Left ventricle myocardium inferior (tissue), 1 donor: ENCODE measurements at places on chromosomes 2 and 18. TPM values are rescaled to one million over a fixed set of nuclear protein-coding genes. Genes with fewer than 3 reads are reported as not detected.

DNA sequence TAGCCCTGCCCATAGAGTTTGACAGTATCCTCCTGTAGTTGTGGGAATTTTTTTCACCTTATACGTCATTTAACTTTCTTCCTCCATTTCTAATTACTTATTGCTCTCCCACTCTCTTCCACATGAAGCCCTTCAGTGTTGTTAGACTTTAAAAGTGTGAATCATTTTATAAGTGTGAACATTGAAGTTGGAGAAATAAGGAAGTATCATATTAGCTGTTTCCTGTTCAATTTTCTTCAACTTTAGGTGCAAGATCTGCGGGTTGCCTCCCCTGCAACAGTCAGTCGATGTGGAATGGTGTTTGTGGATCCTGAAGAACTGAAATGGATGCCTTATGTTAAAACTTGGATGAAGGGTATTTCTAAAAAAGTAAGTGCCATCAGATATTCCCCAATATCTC lies 138.1 kb downstream of the DNAH6 start:
- no peak for DNase-seq

- peak; percentile 55 for DNase-seq
These were observed 15.9 kb downstream of the POLI start for GRCh38 chr18:54284981-54285785.

The GREB1L gene
- 12.3 TPM for total RNA-seq

DNA sequence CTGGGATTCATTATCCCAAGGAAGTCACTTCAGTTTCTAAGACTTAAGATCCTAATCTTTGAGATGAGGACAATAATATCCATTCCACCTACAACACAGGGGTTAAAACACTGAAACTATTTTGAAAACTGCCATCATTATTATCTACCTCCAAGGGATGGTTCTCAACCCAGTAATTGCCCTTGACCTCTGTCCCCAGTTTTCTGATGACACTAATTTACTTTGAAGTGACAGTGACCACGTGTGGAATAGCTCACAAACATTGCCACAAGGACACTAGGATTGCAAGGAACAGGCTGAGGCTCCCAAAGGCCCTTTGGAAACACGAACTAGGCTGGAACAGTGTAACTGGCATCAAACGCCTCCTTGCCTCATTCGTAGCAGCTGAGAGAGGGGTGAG lies 78.4 kb downstream of the UXS1 start:
- no peak for DNase-seq

The SH3RF3 gene
- total RNA-seq, result 7.9 TPM

DNA sequence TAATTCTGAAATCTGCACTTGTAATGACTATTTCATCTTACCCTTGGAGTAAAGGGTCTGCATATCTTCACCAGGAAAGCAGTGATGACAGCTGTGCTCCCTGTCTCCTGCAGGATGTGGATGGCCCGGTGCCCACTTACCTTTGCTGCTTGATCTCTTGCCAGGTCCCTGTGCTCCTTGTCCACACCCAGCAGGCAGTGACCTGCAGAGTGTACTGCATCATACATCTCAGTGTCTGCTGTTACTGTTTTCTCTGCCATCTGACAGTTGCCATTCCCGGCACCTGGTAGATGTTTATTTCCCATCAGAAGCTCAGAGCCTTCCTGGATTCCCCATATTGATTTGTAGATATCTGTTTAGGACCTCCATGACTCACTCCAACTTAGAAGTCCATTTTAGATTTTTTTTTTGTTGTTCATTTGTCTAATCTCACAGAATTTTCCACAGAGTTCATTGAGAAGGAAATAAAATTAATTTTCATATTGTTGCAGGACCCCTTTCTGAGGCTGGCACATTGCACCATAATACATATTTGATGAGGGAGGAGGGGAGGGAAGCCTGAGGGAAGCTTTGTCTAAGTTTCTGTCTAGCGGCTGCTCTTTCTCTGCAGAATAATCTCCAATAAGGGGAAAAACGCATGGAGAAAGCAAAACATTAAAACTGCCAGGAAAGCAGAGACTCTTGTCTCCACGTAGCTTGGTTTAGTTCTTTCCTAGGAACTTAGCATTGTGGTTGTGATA lies 697.5 kb upstream of the RAB6C start:
- no peak for DNase-seq

The LDLRAD4 gene
- 43.3 TPM for total RNA-seq

DNA sequence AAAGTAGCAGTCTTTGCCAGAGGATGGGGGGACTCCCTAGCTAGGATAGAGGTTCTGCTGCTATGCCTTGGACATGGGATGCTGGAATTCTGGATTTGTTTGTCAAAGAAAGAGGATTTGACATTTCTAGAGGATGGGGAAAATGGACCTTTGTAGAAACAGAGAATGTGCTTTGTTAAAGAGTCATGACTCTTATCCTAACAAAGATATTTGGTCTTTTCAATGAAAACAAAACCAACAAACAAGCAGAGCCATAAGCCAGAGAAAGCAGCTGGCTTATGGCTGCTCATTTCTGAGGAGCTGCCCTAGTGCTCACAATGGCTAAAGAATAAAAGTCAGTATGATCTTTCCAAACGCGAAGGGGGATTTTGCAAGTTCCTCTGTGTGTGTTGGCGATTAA lies 40.8 kb upstream of the MAPRE2 start:
- no peak for DNase-seq

- DNase-seq, result peak; percentile 38
These were observed 199.8 kb upstream of the NRP2 start for GRCh38 chr2:205482399-205483081.

The FKBP1B gene
- 2.1 TPM for total RNA-seq
